ENCODE measurements at places on chromosomes 1 and 21.

DNA sequence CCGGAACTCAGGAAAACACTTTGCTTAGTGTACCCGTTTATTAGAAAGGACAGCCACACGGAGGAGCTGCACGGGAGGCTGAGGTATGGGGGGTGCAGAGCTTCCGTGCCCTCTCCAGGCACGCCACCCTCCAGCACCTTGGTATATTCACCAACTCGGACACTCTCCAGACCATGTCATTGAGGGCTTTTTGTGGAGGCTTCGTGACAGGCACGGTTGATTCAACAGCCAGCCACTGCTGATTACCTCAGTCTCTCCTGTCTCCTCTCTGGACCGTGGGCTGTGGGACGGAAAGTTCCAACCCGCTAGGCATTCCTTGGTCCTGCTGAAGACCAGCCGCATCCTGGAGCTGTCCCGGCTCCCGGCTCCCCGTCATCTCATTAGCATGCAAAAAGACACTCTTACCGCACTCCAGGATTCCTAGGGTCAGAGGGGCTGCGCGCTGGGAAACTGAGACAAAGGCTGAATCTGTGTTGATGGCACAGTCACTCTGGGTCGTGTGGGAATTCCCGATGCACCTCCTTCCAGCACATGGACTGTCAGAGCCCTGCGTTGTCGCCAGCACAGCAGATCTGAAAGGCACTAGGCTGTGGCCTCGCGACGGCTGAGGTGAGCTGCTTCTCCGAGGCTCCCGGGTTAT lies 65.6 kb downstream of the PRKCZ start:
- no peak for DNase-seq

DNA sequence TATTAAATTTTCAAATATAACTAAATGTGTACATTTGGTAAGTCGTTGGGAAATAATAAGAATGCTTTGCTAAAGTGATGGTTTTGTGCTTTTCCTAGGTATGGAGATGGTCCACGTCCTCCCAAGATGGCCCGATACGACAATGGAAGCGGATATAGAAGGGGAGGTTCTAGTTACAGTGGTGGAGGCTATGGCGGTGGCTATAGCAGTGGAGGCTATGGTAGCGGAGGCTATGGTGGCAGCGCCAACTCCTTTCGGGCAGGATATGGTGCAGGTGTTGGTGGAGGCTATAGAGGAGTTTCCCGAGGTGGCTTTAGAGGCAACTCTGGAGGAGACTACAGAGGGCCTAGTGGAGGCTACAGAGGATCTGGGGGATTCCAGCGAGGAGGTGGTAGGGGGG lies 47.8 kb downstream of the DHX9 start:
- DNase-seq: no peak

DNA sequence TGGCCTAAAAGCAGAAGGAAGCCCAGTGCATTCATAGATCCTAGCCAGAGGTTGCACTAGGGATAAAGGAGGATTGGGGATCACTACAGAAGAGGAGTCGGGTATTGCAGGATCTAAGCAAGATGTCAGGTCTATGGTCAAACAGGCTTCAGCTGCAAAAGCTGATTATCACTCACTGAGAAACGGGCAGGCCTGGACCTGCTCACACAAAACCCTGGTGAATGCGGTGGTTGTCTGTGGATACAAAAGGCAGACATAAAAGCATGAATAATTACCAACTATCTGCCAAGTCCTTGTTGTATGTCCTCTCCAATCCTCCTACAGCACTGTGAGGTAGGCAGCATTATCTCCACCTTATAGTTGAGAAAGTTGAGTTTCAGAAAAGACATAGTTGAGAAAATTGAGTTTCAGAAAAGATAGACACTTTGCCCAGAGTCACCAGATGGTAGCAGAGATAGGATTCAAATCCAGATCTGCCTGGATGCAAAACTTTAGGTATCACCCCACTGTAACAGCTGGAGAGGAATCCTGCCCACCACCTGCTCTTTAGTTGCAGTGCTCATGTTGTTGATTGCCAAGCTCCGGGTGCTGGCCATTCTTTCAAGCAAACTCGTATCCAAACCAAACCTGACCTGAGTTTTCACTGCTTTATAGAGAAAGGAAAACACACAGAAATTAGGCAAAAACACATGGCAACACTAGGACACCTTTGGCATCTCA lies 49.6 kb upstream of the HOOK1 start:
- DNase-seq: no peak

DNA sequence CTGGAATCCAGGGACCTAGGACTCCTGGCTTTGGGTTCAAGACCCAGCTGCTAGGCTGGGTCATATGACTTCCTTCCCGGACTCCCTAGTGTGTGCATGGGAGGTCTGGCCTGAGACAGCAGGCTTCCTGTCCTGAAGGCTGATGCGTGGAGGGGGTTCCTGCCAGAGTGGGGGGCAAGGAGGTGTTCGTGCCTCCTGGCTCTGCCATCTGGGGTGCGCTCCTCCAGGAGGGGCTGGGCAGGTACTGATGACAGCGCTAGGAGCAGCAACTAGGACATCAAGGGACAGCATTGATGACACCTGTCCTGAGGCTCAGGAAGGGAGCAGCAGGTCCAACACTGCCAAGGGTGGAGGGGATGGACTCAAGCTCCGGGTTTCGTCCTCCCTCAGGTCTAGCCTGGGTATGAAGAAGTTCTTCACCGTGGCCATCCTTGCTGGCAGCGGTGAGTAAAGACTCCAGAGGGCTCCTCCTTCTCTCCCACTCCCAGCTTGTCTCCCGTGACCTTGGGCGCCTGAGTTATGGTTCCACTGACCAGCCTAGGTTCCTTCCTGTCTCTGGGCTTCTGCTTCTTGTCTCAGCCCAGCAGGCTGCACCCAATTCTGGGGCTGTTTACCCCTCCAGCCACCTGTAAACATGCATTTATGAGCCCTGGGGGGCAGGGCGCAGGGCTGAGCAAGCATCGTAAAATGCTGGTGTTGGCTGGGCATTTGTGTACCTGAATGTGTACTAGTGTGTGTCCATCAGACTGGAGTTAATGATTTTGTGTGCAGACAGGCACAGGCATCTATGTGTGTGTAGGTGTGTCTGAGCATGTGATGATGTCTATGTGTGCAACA lies 871 bp downstream of the PLA2G2F start:
- no peak for DNase-seq

GRCh38 chr1:15106608-15107007 lies 46.9 kb upstream of the TMEM51 start:
- DNase-seq: no peak

All from stimulated activated CD4-positive, alpha-beta T cell treated with anti-CD3 and anti-CD28 coated beads, Interleukin-1b, Interleukin-23, amount 100 ng/mL, for 48 hours (primary cell).